M059J (cell line): ENCODE measurements at places on chromosomes 11 and 22. TPM values are rescaled to one million over a fixed set of nuclear protein-coding genes. Genes with fewer than 3 reads are reported as not detected.
A peak's percentile ranks its signal among the peaks of the same experiment; 100 is the strongest.

- DNase-seq = no peak
Measured at GRCh38 chr11:69981119-69981784, 96.9 kb upstream of the ANO1 start.

The BARX2 gene
- not detected in 2 replicates for total RNA-seq

GRCh38 chr11:57514538-57515331 is 767 bp downstream of the SLC43A1 start:
- DNase-seq = peak; percentile 55

DNA sequence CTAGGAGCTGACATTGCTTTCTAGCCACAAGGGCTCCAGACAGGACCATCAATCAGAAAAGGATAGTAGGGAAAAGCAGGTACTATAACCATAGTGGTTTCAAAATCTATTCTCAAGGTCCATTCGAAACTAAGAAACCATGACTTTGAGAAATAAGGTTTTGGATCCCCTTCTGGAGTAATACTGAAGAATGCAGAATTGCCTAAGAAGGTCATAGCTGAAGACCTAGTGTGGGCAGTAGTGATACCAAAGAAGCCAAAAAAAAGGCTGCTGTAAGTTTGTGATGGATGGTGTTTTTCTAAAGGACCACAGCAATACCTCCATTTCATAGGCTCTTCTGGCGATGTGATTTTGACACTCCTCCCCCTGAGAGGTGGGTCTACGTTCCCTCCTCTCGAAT is 163.1 kb downstream of the MAML2 start:
- no peak for DNase-seq

GRCh38 chr11:47611348-47611794 is 17.2 kb upstream of the C1QTNF4 start:
- DNase-seq = no peak

- DNase-seq = peak; percentile 95
Measured at GRCh38 chr22:19880786-19881569, 26.3 kb upstream of the GNB1L start.

The PARVG gene
- not detected in 2 replicates for total RNA-seq

The MS4A2 gene
- total RNA-seq = not detected in 2 replicates

DNA sequence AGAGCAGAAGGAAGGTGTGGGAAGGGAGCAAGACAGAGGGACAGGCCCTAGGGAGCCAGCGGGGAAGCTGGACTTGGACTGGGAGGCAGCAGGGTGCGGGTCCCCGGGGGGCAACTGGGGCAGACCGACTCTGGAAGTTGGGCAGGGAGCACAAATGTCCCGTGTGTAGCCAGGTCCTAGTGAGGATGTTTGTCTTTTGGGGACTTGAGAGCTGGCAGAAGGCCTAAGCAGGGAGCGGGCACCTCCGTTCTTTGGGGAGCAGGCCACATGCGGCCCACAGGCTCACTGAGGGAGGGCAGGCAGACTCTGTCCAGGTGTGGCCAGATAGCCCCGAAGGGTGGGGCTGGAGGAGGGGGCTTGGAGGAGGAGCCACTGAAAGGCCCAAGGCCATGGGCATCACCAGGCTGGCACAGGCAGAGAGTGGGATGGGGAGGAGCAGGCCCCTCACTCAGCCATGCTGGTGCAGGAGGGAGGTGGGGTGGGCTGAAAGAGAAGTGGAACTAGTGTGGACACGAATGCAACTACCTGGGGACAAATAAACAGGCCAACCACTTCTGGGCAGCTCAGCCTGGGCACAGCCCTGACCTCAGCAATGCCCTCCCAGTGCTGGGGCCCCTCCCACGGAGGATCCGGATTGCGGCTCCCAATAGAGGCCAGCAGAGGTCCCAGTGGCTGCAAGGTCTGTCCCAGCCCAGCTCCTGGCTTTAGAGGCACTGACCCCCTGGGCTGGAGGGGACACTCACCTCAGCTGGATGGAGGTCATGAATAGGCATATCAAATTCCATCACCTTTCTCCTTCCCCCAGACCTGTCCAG is 1.3 kb upstream of the SCARF2 start:
- peak; percentile 38 for DNase-seq

DNA sequence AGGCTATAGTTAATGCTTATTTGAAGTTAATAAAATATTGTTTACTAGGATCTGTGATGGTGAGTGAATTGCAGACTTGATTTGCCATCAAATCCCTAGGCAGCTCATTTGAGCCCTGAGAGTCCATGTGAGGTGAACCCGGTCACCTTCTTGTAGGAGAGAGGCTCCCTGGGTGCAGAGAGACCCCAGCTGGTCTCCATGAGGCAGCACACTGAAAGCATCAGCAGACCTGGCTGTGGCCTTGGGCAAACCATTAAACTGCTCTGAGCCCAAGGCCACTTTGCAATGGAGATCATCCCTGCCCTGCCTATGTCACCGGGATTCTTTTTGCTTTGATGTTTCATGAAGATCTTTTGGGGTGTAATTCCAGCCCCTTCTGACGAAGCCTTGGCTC is 125.2 kb downstream of the MICAL2 start:
- DNase-seq = peak; percentile 76

GRCh38 chr11:27688076-27688475 is 12.2 kb downstream of the BDNF start:
- no peak for DNase-seq

The C11orf16 gene
- not detected in 2 replicates for total RNA-seq

DNA sequence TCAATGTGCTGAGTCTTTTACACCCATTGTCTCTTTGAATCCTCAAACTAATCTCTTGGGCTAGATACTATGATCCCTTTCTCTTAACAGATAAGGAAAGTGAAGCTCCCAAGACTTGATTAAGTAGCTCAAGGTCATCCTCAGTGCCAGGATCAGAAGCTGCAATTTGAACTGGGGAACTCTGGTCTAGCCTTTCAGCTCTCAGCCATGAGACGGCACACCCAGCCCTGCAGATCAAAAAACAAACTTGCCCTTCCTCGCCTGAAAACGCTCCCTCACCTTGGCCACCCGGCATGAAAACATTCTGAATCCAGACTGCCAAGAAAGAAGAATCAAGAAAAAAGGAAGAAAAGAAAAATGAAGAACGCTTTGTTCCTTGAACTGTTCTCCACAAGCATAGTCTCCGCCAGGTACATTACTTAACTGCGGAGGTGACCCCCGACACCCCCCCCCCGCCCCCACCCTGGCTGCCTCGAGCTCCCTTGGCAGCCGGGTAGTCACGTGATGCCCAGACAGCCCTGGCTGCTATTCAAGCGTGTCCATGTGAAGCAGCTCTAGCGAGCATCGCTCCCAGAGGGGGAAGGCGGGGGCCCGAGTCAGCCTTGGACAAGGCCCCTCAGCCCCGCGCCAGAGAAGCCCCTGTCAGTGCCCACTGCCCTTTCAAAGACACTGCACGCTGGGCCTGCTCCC is 451.2 kb downstream of the MIAT start:
- peak; percentile 32 for DNase-seq

The TREH gene
- total RNA-seq = not detected in 2 replicates

DNA sequence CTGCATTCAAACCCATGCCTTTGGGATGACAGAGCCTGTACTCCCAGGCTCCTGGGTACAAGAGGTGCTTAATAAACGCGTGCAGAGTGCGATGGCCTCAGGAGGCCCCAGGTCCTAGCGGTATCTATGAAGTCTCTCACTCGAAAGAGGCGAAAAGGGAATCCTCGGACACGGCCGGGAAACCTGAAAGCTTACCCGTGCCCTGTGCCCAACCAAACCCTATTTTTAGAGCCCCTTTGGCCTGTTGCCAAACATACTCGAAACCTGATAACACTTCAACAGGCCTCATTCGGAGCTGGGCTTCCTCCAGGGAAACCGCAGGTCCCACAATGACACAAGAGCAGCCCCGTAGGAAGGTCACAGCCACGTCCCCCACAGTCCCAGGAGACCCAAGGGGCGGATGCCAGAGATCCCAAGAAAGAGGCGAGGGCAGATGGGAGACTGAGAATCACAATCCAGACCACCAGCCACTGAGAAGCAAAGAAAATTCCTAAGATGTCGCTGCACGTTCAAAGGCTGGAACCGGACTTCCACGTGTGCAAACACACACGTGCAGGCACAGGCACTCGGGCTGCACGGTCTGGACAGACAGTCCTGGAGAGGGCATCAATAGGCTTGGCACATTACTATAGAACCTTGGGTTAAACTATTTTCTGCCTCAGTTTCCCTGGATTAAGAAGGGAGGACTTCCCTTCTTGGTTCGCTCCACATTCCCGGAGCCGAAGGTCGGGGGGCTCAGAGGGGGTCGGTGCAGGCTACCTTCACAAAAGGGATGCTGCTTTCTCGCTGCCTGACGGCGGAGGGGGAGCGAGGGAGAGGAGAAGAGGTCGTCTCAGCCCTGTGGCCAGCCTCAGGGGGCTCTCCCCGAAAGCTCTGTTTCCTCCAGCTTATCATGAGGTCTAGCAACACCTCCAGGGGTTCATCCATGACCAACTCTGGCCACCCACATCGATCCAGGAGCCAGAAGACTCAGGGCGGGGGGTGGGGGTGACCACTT is 8.2 kb downstream of the PDGFB start:
- DNase-seq = no peak

DNA sequence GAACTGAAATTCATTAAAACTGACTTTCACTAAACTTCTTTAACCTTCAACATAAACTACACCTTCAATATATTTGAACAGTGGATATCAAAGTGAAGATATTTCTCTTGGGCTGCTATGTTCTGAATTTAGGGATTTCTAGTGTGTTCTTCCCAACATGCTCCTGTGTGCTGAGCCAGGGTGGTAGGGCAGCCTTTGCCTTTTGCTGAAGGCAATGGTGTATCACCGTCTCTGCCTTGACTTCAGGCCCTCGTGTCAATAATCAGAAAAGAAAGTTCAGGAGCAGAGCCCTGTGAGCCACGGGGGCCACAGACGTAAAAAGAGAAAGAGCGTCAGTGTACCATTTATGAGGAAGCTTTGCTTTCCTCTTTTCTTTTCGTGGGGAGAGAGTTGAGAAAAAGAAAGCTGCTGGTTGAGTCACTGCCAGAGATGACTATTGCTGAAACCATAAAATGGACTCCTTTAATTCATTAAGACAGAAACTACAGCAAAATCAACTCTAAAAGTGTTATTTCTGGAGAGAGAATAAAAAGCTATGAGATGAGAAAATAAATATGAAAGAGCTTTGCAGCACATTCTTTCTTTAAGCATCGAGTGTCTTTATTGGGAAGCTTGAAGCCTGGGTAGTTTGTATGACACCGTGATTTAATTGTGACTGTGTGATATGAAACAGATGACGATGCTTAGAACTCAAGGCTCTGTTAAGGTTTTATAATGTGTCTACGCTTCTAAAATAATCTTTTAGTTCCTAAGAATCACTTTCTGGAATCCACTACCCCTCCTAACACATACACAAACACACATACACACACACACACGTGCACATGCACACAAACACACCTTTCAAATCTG is 271.8 kb upstream of the MTNR1B start:
- DNase-seq = no peak

DNA sequence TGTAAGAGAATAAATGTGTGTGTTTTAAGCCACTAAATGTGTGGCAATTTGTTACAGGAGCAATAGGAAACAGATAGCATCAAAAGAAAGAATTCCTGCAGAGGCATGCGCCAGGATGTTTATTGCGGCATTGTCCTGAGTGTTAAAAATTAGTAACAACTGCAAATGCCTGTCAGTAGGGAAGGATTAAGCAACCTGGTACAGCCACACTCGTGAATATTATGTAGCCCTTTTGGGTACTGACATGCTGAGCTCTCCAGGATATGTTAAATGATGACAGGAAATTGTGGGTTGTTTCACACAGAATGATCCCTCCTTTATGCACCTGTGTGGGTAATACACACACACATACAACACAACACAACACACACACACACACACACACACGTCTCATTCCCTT is 69.7 kb upstream of the MYOD1 start:
- no peak for DNase-seq

The P2RY6 gene
- total RNA-seq = 3.3 and 5.6 TPM in 2 replicates
